ENCODE measurements at places on chromosomes 11 and 22.

GRCh38 chr11:73968356-73968966, 14.2 kb downstream of the UCP2 start:
- DNase-seq, result no peak

DNA sequence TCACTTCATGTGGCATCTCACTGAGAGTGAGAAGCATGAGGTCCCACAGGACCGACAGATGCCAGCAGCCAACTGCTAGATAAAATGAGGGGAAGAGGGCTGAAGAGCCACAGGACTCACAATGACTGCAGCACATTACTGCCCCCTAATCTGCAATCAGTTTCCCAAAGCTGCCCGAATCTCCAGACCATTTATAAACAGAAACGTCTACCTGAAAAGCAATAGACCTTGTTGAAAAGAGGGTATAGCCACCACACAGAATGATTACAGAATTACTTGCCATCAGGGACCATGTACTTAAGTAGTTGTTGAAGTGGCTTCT, 12.4 kb upstream of the TEF start:
- DNase-seq, result no peak

DNA sequence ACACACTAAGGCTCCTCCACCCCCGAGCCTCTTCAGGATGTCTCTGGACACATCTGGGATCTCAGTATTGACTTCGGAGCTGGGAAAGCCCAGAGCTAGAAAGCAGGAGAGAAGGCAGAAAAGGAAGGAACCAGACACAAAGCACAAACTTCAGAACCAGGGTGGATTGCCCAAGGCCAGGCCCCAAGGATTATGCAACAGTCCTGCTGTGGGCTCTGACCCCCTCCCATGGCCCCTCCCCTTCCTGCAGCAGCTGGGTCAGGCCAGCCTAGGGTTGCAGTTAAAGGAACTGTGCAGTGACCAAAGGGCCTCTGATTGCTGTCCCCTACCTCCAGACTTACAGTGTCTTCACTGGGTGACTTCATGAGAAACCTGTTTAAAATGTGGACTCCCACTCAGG, 5.3 kb downstream of the KCNE3 start:
- peak; percentile 71 for DNase-seq

DNA sequence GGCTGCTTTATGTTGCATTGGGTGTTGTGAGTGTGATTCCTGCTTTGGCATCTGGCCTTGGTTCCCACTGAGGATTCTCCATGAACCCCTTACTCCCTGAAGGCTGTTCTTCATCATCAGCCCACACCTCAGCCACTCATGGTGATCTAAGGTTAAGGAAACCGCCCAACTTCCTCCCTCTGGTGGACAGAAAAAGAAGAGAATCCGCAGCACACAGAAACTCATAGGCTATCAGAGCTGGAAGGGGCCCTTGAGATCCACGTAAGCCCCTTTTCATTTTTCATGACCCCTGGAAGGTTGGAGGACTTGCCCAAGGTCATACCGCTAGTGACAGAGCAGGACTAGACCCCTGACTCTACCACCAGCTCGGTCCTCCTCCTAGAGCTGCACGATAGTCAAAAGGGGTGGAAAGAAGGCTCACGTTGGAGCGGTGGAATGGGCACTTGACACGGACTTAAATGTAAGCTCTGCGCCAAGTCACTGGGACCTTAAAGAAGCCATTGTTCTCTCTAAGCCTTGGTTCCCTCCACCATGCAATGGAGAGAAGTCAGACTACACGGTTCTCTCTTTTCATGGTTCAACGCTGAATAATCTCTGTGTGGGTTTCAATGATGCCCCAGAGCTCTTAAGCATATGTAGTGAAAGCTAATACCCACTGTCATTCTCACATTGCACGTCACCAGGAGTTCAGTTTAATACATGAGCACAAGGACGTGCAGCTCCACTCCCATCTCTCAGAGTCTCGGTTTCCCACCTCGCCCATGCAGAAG, 83.6 kb upstream of the CRTAM start:
- no peak for DNase-seq

GRCh38 chr11:9170450-9170849, 79.1 kb upstream of the SCUBE2 start:
- peak; percentile 44 for DNase-seq

- DNase-seq, result no peak
These were observed 16.1 kb upstream of the TOP3B start for GRCh38 chr22:21998595-21999247.

GRCh38 chr11:85848006-85848405, 7.2 kb upstream of the CCDC83 start:
- DNase-seq, result no peak

GRCh38 chr11:4018641-4019040, 76.0 kb upstream of the RRM1 start:
- no peak for DNase-seq

GRCh38 chr22:27512283-27512761, 289.2 kb downstream of the MN1 start:
- peak; percentile 95 for DNase-seq

Measured in AG20443 (cell line).